Body of pancreas (tissue), 4 donors: ENCODE measurements at places on chromosomes 4 and X. TPM values are rescaled to one million over a fixed set of nuclear protein-coding genes. Genes with fewer than 3 reads are reported as not detected.

DNA sequence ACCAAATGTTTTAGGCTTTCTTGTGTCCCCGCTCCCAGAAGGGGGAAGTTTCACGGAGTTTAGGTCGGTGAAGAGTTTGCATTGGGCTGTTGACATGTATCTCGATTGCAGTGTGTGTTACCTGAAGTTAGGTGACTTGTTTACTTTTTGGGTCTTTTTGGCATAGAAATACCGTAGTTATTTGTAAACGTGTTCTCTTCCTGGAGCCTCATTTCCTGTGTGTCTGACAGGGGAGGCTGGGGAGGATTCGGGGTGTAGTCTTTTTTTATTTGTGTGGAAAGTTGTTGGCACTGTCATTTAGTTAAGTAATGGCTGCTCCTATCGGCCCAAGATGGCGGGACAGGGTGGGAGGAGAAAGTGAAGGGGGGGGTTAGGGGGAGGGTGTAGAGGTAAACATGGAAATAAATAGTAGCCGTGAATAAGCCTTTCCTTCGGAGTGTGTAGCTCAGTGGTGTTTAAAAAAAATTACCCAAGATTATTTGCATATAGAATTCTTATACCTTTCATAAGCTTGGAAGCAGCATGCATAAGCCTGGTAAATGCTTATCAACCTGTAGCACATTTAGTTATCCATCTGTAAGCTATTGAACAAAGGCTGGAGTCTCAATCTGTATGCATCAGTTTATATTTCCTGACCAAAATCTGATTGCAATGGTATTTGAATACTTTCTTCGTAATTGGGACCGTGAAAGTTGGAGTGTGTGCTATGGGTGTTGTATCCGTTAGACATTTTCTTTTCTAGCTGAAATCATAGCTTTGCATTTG lies 1.6 kb downstream of the KDM6A start:
- peak overlapping the region; percentile 95 for H3K27ac ChIP-seq
- H3K36me3 ChIP-seq, result no peaks in the 10 kb centered on the region
- DNase-seq, result peak; percentile 59
- peaks cover 4% of the 10 kb centered on the region for H3K4me1 ChIP-seq

- H3K36me3 ChIP-seq, result no peaks in the 10 kb centered on the region
- no peak overlapping the region for H3K27ac ChIP-seq
- H3K4me1 ChIP-seq, result no peaks in the 10 kb centered on the region
- DNase-seq, result no peak
- no peaks in the 10 kb centered on the region for H3K27me3 ChIP-seq
- no peak overlapping the region for H3K4me3 ChIP-seq
Observed at GRCh38 chrX:136097871-136098805, 49.2 kb upstream of the FHL1 start.

The C4orf50 gene
- total RNA-seq, result not detected

DNA sequence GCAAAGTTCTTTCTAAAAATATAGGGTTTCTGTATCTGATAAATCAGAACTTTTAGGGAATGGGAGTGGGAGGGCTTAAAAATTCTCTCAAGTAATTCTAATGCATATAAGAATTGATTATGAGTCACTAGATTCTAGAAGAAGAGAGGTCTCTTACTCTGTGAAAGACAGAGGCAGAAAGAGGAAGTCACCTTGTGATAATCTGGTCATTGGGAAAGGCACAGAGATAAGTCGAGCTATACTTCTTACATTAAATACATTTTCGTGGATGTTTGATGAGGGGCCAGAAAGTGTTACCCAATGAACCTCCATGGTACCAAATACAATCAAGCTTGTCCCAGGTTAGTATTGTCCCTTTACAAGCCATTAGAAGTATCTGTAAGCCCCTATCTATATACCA lies 134.4 kb downstream of the MAD2L1 start:
- no peaks in the 10 kb centered on the region for H3K4me1 ChIP-seq
- no peak for DNase-seq
- no peak overlapping the region for H3K27ac ChIP-seq
- no peak overlapping the region for H3K4me3 ChIP-seq

The CLCN4 gene
- 1.6 TPM for total RNA-seq
